ENCODE measurements at places on chromosomes 11 and 22.

- no peak for DNase-seq
Observed at GRCh38 chr11:122074022-122074421, 42.0 kb downstream of the BLID start.

GRCh38 chr22:19876314-19876940 lies 21.8 kb upstream of the GNB1L start:
- no peak for DNase-seq

GRCh38 chr11:35363854-35364780 lies 55.2 kb downstream of the SLC1A2 start:
- peak; percentile 52 for DNase-seq

GRCh38 chr11:62269654-62270278 lies at the start of gene SCGB2A2:
Gene SCGB2A2, plus strand, starts transcription at chr11:62270158. Its CDS starts 59 bp downstream, at chr11:62270217.
- no peak for DNase-seq

GRCh38 chr11:86941077-86941870 lies 13.9 kb downstream of the FZD4 start:
- DNase-seq, result no peak
